ENCODE measurements at places on chromosomes 3 and 15. TPM values are rescaled to one million over a fixed set of nuclear protein-coding genes. Genes with fewer than 3 reads are reported as not detected.

GRCh38 chr3:192174283-192174682 is 553.1 kb downstream of the FGF12 start:
- no peak for DNase-seq

GRCh38 chr15:53401503-53401902 is 358.0 kb downstream of the WDR72 start:
- no peak for DNase-seq

- peak; percentile 56 for DNase-seq
Observed at GRCh38 chr3:5019411-5020241, 40.4 kb downstream of the BHLHE40 start.

DNA sequence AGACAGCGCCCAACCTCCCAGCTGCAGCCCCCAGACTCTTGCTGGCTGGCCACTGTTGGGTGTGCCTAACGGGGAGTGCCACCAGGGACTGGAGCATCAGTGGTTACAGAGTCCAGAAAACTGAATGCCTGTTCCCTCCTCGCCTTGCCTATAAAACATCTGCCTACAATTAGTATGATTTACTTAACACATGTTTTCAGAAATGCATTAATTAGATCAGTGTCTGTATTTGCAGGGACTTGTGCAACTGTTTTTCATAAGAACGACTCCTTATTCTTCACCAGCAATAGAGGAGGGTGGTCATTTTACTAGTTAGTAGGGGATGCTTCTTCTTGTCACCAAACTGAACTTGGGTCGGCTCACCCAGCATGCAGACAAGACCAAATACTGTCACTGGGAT is 248.7 kb downstream of the GABRG3 start:
- no peak for DNase-seq

DNA sequence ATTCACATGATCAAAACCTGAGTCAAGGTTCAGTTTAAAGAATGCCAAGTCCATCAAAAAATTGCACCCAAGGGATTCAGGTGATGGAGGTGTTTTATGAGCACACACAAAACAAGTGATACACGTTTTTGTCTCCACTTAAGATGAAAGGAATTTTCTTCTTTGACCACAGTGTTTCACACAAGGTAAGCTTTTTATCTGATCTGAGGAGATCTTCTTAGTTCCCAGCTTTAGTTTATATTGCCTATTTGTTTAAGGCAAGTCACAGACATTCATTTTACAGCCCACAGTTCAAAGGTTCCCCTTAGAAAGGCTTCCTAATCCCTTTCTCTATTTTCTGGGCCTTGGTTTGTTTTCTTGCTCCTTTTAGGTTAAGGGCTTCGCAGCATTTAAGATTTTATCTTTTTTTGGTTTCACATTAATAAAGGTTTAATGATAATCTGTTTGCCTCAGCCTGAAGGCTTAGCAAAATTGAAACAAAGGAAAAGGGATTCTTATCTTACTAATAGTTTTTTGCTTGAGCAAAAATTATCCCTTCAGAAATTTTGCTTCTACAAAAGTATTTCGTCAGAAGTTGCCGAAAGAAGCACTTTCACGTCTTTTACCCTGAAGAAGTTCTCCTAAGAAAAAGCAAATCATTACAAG is 420.5 kb upstream of the NAALADL2 start:
- DNase-seq: no peak

- no peak for DNase-seq
Observed at GRCh38 chr3:59876533-59877062, 826.8 kb upstream of the CFAP20DC start.

- DNase-seq: no peak
Observed at GRCh38 chr3:129608087-129608935, 1.8 kb upstream of the PLXND1 start.

DNA sequence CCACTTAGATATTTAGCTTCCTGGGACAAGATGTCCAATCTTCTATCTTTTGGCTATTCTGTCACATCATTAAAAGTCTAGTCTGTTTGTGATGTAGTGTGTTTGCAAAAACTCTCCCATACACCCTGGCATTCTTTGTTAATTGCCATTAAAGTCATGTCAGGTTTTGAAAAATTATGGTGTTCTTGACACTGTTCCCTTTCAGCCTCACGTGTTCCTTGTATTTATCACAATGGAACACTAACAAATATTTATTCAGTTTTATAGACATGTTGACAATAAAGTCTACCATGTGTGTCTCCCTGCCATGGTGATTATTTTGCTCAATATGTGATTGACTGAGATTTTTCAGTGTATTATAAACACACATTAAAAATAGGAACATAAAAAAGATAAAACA is 9.4 kb upstream of the CACNA1D start:
- no peak for DNase-seq

DNA sequence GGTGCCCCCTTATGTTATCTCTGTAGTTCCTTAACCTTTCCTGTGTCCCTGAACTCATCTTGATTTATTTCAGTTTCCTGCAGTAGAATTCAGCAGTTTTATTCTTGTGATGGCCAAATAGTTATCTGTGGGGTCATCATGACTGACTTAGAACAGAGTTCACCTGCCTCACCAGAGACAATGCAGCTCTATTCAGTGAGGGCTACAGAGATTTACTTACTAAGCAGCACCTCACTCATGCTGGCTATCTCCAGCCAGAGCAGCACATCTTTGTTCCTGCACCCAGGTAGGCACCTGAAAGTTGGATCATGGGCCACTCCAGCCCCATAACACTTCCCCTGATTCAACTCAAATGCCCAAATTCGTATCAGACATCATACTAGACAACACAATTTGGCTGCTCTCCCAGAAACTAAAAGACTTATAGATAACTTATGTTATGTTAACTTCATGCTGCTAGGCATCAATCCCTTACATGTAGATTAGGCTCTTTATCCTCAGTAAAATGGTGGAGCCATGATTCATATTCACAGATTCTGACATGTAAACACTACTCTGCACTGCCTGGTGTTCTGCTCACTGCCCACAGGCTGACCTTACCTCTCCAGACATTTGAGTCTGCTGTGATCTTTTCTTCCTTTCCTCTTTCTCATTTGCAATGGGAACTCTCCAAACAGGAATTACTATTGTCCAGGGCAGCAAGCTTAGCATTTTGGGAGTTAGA is 9.3 kb upstream of the GOLGB1 start:
- no peak for DNase-seq

DNA sequence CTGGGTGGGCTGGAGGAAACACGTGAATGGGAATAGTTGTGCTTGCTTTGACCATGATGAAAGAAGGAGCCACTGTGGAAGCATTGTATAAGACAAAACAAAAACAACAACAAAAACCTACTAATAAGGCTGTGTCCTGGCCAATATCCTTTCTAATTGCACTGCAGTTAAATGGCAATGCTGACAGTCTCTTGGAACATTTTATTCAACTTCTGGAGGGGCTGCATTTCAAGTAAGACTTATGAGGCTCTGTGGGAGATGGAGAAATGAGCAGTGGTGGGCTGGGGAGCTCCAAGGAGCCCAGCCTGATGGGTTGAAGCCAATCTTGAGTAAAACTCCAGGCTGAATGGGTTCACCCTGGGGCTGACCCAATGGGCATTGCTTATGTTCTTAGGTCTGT is 99.8 kb upstream of the ROPN1 start:
- DNase-seq: no peak

DNA sequence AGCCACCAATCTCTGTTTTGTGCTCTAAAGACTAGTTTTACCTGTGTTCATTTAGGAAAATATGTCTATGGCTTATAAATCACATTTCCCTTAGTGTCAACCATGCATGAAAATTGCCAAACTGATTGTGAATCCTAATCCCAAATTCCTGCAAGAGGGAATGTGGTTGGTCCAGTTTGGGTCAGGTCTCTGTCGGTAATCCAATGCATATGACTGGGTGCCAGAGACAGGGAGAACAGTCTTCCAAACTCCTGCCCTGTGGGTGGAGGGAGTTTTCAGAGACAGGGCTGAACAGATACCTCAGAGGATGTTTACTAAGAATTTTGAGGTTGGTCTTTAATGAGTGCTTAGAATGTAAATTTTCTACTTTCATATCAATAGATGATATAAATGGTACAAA is 300.5 kb upstream of the ARL6 start:
- no peak for DNase-seq

DNA sequence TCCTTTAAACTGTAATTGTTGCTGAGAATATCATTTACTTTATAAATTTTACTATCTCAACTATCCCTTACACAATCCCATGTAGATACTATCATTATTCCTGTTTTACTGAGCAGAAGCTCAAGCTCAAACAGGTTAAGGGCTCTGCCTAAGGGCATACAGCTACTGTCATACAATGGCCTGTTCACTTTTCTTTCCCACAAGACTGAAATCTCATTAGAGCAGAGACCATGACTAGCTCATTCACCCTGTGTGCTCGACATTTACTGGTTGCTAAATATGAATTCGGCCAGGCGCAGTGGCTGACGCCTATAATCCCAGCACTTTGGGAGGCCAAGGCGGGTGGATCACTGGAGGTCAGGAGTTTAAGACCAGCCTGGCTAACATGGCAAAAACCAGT is 1.6 kb upstream of the MESP2 start:
- peak; percentile 5 for DNase-seq

DNA sequence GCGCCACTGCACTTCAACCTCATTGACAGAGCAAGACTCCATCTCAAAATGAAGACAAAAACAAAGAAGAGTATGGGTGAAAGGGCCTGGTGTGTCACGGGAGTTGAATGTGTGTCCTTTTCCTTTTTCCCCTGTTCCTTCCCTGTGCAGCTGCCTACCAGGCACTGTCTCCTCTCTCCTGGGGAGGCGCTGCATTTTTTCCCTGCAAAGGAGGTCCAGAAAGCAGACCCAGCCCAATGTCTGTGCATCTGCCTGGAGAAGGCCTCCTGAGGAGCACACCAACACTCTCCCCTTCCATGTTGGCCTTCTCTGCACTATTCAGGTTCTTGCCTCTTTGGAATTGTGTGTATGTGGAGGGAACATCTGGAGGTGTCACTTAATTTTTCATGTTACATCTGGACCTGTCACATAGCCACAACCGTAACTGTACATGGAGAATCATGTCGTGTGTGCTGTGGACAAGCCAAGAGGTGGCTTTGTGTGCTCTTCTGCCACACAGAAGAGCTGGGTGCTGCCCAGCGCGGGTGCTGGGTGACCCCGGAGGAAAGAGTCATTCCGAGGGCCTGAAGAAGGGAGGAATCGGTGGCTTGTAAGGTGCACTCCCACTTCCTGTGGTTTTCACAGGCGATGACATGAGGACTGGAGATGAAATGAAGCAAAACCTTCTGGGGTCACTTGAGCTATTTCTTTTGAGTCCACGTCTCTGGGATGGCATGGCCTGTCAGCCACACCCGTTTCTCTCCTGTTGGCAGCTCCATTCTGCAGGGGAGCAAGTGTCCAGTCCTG is 46.5 kb upstream of the CGNL1 start:
- no peak for DNase-seq

DNA sequence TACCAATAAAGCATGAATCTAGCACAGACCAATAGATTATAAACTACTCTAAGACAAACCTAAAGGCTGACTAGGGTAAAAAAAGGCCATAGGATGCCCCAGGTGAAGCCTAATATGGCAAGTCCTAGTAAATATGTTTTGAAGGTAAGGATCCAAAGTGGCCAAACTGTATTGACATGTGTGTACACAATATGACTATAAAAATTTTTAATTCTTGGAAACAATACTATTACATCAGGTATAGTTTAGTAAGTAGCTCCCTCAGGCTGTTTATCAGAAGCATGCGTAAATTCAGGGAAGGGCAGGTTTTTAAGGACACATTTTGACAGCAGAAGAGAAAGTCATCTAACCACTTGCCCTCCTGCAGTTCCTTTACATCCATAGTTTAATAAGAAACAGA is 18.8 kb downstream of the GNB4 start:
- no peak for DNase-seq

GRCh38 chr3:50303013-50303815 is at the start of gene HYAL1:
HYAL1 (minus strand) TSS chr3:50303574; CDS start chr3:50302956, 618 bp downstream.
- peak; percentile 74 for DNase-seq

Gene RABL3
- total RNA-seq: 23.0 TPM

Gene CNTN6
- not detected for total RNA-seq

Gene CPA3
- total RNA-seq: 20.6 TPM

Gene EFCAB12
- 0.38 TPM for total RNA-seq

Gene CDHR4
- 0.38 TPM for total RNA-seq

Gene OR5H2
- total RNA-seq: not detected

Gene RNU6-1
- total RNA-seq: not detected

All from mucosa of descending colon (tissue), 3 donors.